ENCODE measurements at places on chromosomes 3 and 15. TPM values are rescaled to one million over a fixed set of nuclear protein-coding genes. Genes with fewer than 3 reads are reported as not detected.

GOLGA8H gene
- total RNA-seq: 0.67 TPM

CHDH gene
- 4.1 TPM for total RNA-seq

KNG1 gene
- not detected for total RNA-seq

GRCh38 chr3:119279584-119280243 lies 14.5 kb upstream of the ARHGAP31 start:
- DNase-seq: no peak

DNA sequence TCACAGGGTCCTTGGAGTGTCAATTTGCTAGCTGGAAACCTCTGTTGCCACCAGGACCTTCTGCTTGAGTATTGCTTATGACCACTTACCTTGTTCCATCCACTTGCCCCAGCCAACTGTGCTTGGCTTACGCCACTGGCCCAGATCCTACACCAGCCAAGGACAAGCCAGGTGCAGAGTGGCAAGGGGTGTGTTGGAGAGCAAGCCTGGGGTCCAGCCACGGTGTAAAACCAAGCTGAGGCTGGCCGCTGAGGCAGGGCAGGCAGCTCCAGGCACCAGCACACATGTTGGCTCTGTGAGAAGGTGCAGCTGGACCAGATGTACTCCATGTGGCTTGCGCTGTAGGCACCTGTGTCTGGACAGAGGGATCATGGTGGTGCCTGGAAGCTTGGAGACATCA lies 248.2 kb downstream of the UNC13C start:
- no peak for DNase-seq

- no peak for DNase-seq
Observed at GRCh38 chr3:4824926-4825325, 154.3 kb upstream of the BHLHE40 start.

DNA sequence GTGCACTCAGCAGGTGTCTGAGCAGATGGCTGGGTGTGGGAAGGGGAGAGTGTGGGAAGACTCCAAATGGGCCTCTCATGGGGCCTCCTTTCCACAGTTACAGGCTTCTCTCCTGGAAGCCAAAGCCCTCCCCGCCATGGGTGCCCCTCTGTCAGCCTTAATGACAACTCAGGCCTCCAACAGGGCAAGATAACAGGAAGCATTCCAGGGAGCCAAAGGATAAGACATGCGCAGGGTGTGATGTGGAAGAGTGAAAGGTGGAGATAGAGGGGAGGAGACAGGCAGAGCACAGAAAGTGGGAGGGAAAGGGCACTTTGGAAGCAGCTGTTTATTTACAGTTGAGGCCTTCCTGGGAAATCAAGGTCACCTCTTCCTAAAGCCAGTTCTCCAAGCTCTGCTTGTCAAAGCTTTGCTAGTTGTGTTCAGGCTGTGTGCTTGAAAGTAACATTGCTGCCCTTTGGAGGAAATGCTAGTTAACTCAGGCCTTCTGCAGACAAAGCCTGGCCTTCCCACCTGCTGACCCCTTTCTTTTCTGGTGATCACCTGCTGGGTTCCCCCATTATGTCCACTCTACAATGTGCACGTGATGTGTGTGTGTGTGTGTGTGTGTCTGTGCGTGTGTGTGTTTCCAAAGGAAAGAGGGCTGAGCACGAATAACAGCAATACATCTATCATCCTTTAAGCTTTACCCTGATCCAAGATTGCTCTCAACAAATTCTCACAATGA lies 35.2 kb upstream of the SMAD3 start:
- DNase-seq: no peak

GRCh38 chr3:98003306-98003969 lies 31.2 kb upstream of the RIOX2 start:
- no peak for DNase-seq

CCR5 gene
- total RNA-seq: 0.36 TPM

DNA sequence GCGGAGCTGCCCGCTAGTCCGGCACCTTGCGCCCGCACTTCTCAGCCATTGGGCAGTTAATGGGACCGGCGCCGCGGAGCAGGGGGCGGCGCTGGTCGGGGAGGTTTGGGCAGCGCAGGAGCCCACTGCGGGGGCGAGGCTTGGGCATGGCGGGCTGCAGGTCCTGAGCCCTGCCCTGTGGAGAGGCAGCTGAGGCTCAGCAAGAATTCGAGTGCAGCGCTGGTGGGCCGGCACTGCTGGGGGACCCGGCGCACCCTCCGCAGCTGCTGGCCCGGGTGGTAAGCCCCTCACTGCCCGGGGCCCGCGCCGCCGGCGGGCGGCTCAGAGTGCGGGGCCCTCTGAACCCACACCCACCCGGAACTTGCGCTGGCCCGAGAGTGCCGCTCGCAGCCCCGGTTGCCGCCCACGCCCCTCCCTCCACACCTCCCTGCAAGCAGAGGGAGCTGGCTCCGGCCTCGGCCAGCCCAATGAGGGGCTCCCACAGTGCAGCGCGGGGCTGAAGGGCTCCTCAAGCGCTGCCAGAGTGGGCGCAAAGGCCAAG lies 835.0 kb downstream of the TBL1XR1 start:
- no peak for DNase-seq

SEMA3B gene
- 52.4 TPM for total RNA-seq

DNA sequence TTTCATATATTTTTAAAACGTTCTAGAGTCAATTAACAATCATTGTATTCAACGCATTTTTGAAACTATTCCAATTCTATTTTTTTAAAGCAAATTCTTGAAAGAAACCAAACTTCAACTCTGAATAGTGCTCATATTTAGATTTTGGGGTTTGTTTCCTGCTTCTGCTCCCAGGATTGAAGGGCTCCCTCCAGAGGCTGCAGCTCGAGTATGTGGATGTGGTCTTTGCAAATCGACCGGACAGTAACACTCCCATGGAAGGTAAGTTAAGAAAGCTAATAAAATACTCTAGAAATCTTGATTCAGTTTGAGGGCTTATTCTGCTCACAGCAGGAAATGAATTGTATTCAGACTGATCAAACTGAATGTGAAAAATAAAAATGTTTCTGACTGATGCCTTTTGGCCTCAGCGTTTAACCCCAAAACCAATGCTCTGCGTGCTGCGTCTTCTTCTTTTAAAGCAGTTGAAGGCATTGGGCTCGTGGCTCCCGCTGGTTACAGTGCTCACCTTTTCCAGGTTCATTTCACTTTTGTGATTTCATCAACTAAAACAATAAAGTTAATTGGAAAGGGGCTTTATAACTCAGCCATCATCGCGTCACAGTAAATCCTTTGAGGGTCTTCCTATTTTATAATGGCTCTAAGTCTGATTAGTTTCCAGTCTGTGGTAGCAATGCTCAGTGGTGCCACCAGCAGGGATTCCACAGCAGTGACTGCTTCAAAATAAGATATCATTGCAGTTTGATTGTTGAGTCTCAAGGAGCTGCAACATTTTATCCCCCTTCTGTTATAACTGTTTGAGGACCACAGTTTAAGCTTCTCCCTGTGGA lies 80.1 kb downstream of the SSR3 start:
- DNase-seq: no peak

DNA sequence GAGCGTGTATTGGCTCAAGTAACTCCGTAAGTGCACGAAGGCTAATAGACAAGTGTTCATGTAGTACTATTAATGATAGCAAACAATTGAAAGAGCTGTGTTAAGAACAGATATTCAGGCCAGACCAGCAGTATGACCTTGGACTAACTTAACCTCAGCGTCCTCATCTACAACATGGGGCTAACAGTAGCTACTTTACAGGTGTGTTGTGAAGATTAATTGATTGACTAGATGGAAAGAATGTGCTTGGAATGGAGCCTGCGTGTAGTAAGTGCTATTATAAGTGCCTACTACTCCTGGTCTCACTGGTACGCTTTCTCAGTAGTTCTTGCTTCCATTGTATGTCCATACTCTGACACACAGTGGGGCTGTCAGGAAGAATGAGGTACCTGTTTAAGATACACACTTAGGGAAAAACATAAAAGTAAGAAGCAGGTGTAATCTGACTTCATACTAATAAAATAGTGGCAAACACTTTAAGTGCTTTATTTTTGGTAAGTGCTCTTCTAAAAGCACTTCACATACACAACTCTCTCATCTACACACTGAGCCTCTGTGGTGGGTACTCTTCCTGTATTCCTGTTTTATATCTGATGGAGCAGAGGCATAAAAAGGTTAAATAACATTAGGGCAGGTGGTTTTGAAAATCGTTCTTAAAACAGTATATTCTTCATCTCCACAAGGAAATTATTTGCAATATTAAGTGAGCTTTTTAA lies 24.3 kb upstream of the FBXL22 start:
- DNase-seq: no peak

Measured in ovary (tissue), 10 donors.